ENCODE measurements at places on chromosomes 1 and 21. TPM values are rescaled to one million over a fixed set of nuclear protein-coding genes. Genes with fewer than 3 reads are reported as not detected.

Gene TEKT2
- 0.29 TPM for total RNA-seq

GRCh38 chr1:17297991-17298390, 10.0 kb upstream of the PADI4 start:
- no peak for DNase-seq

Gene INPP5B
- 39.4 TPM for total RNA-seq

- no peak for DNase-seq
Measured at GRCh38 chr1:224820341-224820740, 109.1 kb upstream of the DNAH14 start.

DNA sequence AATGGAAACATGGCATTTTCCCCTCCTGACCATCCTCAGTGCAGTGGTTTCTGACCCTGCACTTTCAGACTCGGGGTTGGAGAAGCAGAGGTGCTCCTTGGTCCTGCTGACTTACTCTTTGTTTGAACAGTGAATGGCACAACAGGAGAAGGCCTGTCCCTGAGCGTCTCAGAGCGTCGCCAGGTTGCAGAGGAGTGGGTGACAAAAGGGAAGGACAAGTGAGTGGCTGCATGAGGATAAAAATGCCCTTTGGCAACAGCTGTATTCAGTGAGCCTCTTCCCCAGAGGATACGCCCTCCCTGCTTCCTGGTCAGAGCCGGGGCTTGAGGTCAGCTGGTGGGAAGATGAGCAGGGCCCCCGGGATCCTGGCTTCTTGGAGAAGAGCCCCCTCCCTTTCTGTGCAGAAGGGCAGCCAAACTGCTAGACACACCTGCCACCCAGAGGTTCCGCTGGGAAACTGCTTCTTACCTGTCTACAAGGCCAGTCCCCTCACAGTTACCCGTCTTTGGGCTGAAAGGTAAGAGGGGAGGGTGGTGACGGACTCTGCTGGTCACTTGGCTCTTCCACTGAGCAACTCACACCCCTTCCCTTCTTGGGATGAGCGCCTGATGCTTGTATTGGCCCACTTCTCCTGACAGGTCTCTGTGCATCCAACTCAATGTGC, 16.6 kb downstream of the NPL start:
- no peak for DNase-seq

Gene NR1I3
- total RNA-seq: not detected

GRCh38 chr21:36080386-36080785, 10.6 kb downstream of the CBR1 start:
- no peak for DNase-seq

DNA sequence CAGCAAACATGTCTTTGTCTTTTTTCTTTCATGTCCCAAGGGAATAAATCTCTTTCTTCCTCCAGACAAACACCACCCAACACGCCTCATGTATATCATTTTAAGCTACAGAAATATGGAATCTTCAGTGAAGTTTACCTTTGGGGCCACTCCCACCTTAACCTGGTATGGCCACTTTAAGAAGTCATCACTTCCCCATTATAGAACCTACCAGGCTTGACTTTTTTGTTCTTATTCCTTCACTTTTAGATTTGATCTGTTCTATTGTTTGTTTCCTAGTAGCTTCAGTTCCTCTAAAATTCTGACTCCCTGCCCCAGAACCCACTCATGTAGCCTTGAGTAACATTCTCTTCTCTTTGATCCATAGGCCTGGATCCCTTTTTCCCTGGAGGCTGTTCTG, 226.3 kb downstream of the HLX start:
- DNase-seq: no peak

- peak; percentile 68 for DNase-seq
Measured at GRCh38 chr1:226983992-226984364, 43.9 kb downstream of the COQ8A start.

Gene GJA9
- total RNA-seq: not detected

- DNase-seq: peak; percentile 1
Measured at GRCh38 chr1:45822644-45823043, 19.2 kb downstream of the MAST2 start.

GRCh38 chr1:225688345-225688744, 35.4 kb upstream of the ENAH start:
- DNase-seq: no peak

- DNase-seq: peak; percentile 67
Measured at GRCh38 chr1:4172644-4173599, 272.9 kb upstream of the C1orf174 start.

DNA sequence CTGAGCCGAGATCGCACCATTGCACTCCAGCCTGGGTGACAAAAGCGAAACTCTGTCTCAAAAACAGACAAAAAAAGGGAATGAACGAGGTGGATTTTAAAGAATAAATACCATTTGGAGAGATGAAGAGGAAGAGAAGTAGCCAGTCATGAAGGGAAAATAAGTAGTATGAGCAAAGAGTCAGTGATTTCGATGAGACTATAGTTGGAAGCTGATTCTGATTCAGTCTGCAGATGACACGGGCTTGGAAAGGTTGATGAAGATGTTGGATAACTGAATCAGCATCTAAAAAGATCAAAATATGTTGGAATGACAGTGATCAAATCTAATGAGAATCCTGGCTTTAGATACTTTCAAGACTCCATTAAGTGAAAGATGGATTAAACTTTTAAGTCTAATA, 23.8 kb downstream of the MACF1 start:
- DNase-seq: no peak

GRCh38 chr1:109655615-109656519, at the start of gene GSTM4:
Gene GSTM4, plus strand, starts transcription at chr1:109656099. Its CDS starts 291 bp downstream, at chr1:109656390.
- DNase-seq: peak; percentile 94

GRCh38 chr21:29892379-29892778, 47.4 kb downstream of the GRIK1 start:
- DNase-seq: no peak

Gene SYT14
- 0.29 TPM for total RNA-seq

GRCh38 chr1:36408479-36408878, 10.8 kb upstream of the LSM10 start:
- DNase-seq: no peak

DNA sequence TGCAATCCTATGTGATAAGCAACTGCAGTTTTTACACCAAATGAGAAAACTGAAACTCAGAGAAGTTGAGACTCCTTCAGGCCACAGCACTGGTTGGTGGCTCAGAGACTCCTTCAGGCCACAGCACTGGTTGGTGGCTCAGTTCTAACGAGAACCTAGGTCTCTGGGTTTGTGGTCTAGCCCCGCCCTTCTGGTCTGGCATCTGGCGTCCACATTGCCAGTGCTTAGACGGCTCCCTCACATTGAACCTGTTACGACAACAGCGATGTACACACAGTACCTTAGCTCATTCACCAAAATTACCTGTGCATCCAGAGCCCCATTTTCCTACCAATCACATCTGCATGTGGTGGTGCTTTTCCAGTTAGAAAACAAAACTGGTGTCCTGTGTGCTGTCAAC, 66.1 kb downstream of the NID1 start:
- DNase-seq: no peak

DNA sequence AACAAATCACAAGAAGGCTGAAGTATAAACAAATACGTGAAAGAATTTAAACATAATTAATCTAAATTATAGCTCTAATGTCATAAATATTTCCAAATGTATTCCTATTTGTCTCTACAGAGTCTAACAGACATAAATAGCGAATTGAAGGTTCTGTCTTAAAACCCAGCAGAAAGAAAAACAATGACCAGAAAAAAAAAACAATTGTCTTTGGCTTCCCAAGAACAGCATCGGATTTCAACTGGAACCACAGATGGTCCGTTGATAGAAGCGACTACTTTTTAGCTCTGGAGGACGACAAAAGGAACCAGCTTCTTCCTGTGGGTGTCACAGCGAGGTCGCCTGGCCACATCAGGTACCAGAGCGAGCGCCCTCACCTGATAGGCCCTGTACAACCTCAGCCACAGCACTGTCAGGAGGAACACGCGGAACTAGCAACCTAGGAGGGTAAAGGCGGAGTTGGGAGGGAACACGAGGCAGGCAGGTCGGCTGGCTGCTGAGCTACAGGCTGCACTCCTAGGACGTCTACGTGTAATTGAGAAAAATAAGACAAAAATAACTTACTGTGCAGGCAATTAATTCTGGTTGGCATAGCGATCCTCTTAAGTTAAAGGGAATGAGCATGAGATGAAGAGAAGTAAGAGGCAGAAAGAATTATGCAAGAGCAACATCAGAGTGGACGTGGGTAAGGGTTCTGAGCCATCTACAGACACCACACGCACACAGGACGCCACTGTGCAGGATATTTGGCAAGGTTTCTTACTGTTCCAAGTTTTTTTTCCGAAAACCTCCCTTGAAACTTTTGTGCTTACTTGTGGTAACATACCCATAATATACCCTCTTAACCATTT, 16.7 kb upstream of the PRDM15 start:
- peak; percentile 80 for DNase-seq

GRCh38 chr1:90174246-90174645, 179.3 kb downstream of the ZNF326 start:
- no peak for DNase-seq

Gene NES
- total RNA-seq: 1.5 TPM

Gene OR2L3
- total RNA-seq: not detected

Gene IGSF21
- not detected for total RNA-seq

DNA sequence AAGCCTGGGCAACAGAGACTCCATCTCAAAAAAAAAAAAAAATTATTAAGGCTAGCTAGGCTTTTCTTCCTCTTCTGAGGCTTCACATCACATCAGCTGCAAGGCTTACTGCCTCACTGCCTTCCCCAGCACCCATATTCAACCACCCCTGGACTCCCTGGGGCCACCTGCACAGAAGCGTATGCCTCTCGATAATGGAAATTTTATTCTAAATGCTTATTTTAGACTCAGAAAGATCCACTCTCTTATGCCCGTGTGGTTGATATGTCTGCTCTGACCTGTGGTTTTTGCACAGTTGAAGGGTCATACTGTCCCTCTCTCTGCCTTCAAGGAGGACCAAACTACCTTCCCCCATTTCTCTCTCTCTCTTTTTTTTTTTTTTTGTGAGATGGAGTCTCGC, 1.5 kb upstream of the FCRLA start:
- no peak for DNase-seq

Gene PRDM16
- 6.5 TPM for total RNA-seq

- no peak for DNase-seq
Measured at GRCh38 chr1:38716229-38716628, 143.3 kb downstream of the RRAGC start.

Gene AGMAT
- total RNA-seq: 2.2 TPM

DNA sequence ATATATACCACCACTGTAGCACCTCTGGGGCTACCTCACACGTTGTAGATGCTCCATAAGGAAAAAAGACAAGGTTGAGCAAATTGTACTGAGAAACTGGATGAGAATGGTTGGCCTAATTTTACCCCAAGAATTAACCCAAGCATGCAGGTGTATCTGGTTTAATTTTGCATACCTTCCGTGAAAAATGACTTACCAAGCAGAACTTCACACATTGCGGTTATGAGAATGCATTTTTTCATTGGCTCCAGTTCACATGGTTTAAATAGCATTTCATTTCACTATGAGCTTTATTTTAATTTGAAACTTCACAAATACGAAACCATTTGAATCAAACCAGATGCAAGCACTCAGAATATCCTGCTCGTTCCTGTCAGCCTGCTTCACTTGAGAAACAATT, 512.2 kb downstream of the LTN1 start:
- no peak for DNase-seq

Gene ABL2
- total RNA-seq: 87.2 TPM

GRCh38 chr1:175188936-175189335, 3.6 kb downstream of the KIAA0040 start:
- DNase-seq: no peak

DNA sequence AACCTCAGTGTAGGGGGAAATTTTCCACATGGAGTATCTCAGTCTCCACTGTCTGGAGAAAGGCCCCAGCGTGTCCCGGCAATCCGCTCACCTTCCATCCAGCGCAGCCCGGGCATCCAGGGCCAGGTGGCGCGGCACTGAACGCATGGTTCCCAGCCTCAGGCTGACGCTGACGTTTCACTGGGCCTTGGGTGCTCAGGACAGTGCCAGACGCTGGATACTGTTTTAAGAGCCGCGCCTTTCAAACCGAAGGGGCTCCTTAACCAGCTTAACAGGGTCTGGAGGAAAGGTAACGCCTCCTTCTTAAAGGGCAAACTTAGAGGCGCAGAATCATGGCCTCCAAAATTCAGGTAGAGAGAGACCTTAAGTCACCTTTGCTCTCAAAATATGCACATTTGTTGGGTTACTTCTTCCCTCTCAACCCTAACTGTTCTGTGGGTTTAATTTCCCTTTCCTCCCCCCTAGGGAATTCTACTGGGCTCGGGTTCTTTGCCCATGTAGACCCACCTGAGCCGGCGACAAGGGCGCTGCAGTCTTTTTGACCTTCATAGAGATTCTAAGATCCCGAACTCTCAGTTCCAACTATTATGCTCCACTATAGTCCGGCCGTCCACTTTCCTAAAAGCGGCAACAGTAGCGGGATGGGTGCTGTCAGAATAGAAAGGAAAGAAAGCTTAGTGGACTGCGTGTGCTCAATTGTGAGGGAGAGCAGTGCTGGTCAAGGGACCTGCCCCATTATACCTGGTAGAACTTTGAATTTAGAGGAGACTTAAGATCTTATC, 3.5 kb upstream of the LHX9 start:
- DNase-seq: no peak

Gene ITLN2
- not detected for total RNA-seq

DNA sequence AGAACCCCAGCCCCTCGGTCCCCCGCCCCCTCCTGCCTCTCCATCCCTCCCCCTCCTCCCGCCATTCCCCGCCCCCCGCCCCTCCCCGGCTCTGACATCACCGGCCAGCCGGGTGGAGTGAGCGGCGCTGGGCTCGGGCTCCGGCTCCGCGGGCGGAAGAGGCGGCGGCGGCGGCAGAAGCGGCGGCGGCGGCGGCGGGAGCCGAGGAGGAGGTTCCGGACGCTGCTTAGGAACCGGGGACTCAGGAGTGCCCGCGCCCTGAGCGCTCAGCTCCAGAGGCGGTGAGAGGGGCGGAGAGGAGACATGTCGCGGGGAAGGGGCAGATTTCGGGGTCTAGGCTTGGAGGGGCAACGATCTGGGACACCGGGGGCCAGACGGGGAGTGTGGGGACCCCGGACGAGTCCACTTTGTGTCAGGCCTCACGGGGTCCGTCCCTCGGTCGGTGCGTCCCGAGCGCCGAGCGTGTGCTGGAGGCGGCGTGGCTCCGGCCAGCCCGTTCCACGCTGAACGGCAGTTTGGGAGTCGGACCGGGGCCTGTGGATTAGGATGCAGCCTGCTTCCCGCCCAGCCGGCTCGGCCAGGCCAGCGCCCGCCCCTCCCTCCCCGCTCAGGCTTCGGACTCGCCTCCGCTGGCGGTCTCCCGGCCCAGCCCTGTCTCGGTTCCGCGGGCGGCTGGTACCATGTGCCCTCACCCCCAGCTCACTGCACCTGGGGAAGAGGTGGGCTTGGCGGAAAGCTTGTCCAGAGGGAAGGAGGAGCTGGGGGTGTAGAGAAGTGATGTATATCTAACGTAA, at the start of gene PEA15:
Gene PEA15 (plus strand): TSS at position 143 of the 794 bp plus-strand sequence. CDS start 6,161 bp downstream, outside the sequence.
- peak; percentile 97 for DNase-seq

Gene PDIK1L
- total RNA-seq: 6.5 TPM

- no peak for DNase-seq
Measured at GRCh38 chr1:21773585-21773984, 9.4 kb downstream of the USP48 start.

All from osteoblast (primary cell).